ENCODE measurements at places on chromosomes 12 and 14. TPM values are rescaled to one million over a fixed set of nuclear protein-coding genes. Genes with fewer than 3 reads are reported as not detected.

The CIPC gene
- 23.1 TPM for total RNA-seq

DNA sequence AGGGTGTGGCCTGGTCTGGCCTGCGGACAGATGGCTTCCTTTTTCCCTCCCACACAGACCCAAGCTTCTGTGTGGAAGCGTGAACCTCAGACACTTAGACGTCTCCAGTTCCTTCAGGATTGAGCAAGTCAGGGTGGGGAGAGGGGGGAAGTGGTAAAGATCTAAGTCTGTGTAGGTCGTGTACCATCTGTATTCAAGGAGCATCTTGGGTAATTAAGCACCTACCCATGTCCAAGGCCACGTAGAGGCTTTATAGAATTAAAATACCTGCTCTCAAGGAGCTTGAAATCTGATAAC, 1.7 kb downstream of the AVIL start:
- no peak overlapping the region for H3K27ac ChIP-seq
- no peaks in the 10 kb centered on the region for H3K4me1 ChIP-seq
- peaks cover 3% of the 10 kb centered on the region for H3K36me3 ChIP-seq
- no peak for DNase-seq

The GPD1 gene
- 3.1 TPM for total RNA-seq

The TSHR gene
- total RNA-seq = 0.30 TPM

GRCh38 chr12:124162151-124163110, 132.5 kb upstream of the RFLNA start:
- H3K4me3 ChIP-seq = no peak overlapping the region
- H3K36me3 ChIP-seq = no peaks in the 10 kb centered on the region
- no peaks in the 10 kb centered on the region for H3K4me1 ChIP-seq
- H3K27me3 ChIP-seq = no peaks in the 10 kb centered on the region

The GPR162 gene
- 16.6 TPM for total RNA-seq

Data from aorta (tissue), 5 donors.